ENCODE measurements at places on chromosomes 7 and 10.

DNA sequence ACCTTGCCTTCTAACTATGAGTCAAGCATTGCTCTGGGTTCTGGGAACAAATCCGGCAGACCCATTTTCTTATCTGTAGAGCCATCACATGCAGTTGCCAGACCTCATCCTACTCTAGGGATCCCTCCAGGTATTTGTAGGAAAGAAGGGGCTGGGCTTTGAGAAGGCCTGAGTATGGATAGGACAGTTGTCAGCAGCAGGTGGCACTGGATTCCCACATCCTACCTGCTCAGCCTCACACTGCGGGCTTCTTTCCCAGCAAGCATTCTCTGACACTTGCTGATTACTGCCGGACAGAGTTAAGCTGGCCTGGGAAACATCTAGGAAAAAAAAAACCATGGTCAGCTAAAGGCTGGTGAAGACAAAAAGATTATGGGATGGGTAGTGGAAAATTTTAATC is 224.1 kb downstream of the CCSER2 start:
- no peak for DNase-seq

DNA sequence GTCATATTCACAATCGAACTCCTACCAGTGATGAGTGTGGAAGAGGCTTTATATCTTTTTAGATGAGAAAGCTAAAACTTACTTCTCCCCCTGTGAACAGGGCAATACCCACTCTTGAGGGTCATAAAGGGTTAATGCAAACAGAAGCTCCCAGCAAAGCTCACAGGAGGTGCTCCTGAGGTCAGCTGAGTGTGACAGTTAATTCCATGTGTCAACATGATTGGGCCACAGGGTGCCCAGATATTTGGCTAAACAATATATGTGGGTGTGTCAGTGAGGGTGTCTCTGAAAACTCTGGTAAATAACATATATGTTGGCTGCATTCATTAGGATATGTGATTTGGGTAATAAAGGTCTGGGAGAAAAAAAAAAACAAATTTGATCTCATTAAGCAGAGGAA is 86.0 kb downstream of the HIP1 start:
- DNase-seq, result no peak

GRCh38 chr10:129962872-129963640 is 1.0 kb downstream of the EBF3 start:
- DNase-seq, result no peak

- DNase-seq, result no peak
Measured at GRCh38 chr7:106038916-106039315, 73.2 kb downstream of the SYPL1 start.

- no peak for DNase-seq
Measured at GRCh38 chr7:141674702-141675101, 27.3 kb downstream of the DENND11 start.

- DNase-seq, result no peak
Measured at GRCh38 chr10:8041992-8042720, 12.3 kb upstream of the GATA3 start.

- no peak for DNase-seq
Measured at GRCh38 chr7:39838326-39838725, 111.7 kb upstream of the CDK13 start.

DNA sequence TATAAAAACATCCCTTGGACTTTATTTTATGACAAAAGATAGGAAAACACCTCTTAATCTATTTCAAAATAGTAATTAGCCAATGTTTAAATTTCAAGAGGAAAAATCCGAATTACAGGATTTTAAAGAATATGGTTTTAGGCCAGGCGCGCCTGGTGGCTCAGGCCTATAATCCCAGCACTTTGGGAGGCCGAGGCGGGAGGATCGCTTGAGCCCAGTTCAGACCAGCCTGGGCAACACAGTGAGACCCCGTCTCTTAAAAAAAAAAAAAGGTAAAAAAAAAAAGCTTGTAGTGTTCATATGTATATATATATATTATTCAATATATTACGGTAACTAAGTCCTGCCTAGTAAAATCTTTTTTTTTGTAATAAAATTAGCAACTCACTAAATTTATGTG is 1.4 kb downstream of the BNIP3 start:
- no peak for DNase-seq

DNA sequence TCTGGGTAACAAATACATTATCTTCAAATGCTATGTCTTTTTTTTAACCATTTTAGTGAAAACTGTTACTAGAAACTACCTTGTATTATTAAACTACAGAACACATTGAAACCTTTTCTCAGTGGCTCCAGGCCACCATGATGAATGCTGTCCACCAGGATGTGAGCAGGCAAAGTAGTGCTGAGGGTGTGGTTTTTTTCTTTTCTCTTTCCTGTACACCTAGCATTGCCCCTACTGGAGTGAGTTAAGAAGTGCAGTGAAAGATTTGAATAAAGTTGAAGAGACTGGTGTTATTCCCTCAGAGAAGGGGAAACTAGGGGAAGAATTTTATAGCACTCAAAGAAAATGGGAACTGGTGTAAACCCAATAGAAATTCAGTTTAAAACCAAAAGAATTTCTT is 120.0 kb upstream of the SAMD8 start:
- DNase-seq, result no peak

GRCh38 chr10:36182179-36182566 is 540.1 kb upstream of the FZD8 start:
- no peak for DNase-seq

DNA sequence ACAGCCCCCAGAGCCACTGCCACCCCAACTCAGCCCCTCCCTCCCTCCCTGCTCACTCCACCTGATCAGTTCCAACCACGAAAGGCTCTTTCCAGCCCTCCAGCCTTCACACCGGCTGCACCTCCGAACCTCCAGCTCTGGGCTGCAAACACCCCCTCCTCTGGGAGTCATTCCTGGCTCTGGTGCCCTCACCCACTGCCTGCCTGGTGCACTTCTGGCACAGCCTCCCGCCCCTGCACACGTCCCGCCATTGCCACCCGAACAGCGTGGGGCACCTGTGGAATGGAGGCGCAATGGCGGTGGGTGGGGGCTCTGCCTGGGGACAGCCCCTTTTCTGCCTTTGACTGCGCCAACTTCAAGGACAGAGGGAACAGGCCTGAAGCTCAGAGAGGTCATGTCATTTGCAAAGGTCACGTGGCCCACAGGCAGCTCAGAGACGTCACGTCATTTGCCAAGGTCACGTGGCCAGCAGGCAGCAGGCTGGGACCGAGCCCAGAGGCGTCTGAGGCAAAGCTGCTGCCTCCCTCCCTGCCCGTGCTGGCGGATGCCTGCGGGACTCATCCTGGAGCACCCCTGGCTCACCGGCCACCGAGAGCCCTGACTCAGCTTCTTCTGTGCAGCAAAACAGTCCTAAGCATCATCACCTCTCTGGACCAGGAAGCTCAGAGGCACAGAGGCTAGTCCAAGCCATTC is 76.0 kb upstream of the DNAAF5 start:
- DNase-seq, result no peak

GRCh38 chr10:97047788-97048187 is 138.0 kb downstream of the SLIT1 start:
- DNase-seq, result no peak

DNA sequence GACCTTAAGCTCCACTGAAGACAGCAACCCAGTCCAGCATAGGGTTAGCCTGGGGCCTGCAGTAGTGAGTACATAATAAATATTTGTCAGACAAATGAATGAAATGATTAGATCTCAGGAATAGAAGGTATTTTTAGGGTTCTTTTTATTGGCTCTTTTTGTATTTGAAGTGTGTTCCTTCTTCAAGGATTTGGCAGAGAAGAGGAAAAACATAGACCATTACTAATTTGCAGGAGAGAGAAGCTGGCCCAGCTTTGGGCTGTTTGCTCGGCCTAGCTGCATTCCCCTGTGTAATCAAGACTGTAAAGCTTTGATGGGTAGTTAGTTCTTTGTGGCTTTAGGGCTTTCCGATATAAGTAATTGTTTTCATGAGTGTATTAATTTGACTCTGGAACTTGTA is 64.2 kb downstream of the CNNM2 start:
- DNase-seq, result no peak

- no peak for DNase-seq
Measured at GRCh38 chr10:58894929-58895328, 281.5 kb upstream of the PHYHIPL start.

DNA sequence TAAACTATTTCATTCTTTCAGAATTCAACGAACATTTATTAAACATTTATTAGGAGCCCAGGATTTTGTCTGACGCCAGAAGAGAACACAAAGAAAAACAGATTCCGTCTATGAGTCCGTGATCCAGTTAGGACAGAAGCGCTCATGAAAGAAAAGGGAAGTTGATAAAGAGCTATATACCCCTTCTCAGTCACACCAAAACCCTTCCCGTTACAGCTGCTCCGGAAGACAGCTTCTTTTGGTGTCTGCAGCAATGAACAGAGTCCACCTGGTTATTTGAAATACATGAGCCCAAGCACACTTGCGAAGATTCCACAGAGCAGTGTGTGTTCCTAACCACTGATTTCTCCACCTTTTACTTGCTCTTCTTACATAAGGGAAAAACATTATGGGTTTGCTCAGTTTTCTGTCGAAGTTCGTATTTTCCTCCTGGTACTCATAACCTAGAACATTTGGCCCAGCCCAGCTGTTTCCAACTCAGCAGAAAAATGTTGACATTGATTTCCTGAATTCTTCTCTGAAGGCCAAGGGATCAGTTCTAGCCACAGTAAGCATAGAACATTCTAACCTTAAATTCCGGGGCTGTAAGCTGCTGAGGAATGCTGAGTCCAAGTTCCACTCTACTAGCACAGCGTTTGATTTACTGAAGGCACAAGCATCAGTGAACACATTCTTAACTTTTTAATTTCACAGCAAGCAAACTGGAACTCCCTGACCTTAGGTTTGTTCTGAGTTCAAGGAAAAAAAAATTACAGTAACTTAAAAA is 206.5 kb downstream of the SORCS1 start:
- no peak for DNase-seq

GRCh38 chr7:46583656-46584055 is 662.6 kb upstream of the IGFBP3 start:
- DNase-seq, result no peak

GRCh38 chr10:88379575-88379974 is 203.5 kb downstream of the RNLS start:
- no peak for DNase-seq

- no peak for DNase-seq
Measured at GRCh38 chr10:34281661-34282582, 533.2 kb downstream of the PARD3 start.

DNA sequence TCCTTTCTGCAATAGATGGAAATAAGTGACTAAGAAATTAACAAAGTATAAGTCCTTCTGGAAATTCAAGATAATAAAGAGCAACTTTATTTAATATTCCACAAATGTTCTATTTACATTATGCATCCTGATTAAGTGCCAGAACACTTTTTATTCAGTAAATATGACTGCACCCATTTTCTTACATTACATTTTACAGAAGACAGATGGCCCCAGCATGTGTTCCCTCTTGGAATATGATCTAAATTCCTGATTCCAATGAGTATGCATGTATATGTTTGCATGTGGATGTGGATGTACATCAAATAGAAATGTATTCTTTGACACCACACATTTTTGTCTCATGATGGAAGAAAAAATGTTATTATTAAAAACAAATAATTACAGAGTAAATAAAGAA is 628.7 kb upstream of the SEMA3D start:
- no peak for DNase-seq

GRCh38 chr10:73999703-74000102 is 1.8 kb downstream of the VCL start:
- DNase-seq, result no peak

DNA sequence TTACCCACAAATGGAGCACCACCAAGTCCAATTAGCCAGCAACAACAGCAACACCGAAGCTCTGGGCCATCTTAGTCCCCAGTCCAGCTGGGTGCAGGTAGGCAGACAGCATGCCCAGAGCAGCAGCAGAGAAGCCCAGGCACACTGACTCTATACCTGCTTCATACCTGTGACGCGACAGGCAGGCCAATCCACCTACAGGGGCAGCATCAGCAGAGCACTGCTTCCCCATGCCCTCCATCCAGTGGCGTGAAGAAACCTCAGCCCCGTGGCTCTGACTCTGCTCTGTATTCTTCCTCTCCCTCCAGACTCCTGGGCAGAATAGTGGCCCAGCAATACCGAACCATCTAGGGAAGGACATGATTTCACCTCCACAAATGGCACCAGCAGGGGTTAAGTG is 191.7 kb downstream of the AKR1D1 start:
- DNase-seq, result no peak

DNA sequence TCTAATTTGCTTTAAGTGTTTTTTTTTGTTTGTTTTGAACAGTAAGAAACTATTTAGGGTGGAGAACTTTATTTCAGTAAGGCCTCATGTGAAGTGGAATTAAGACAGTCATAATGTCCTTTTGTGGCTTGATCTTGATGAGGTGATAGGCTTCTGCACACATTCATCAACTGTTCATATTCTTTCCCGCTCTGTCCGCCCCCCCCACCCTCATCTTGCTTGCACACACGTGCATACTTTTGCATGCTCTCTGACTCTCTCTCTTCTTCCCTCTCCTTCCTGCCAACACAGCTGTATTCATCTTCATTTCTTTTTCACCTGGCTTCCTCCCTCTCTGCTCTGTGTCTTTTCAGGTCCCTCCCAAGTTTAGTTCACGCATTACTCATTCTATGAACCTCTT is 429.6 kb downstream of the AUTS2 start:
- DNase-seq, result no peak

DNA sequence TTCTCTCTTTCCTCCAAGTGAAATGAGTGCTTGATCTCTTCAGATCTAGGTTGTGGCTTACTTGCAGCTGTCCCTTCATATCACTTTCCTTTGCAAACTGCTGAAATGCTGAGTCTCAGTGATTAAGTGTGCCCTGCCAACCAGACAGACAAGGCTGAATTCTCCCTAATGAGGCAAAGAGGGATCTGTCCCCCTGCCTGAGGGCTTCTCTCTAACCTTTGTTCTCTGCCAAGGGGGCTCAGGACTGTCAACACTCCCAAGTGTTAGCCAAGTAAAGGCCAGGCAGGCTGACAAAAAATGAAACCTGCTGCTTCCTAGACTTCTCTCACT is at the start of gene MSS51:
MSS51 (minus strand) TSS at position 24 of the 330 bp plus-strand sequence. CDS start 5,277 bp downstream, outside the sequence.
- DNase-seq, result no peak

DNA sequence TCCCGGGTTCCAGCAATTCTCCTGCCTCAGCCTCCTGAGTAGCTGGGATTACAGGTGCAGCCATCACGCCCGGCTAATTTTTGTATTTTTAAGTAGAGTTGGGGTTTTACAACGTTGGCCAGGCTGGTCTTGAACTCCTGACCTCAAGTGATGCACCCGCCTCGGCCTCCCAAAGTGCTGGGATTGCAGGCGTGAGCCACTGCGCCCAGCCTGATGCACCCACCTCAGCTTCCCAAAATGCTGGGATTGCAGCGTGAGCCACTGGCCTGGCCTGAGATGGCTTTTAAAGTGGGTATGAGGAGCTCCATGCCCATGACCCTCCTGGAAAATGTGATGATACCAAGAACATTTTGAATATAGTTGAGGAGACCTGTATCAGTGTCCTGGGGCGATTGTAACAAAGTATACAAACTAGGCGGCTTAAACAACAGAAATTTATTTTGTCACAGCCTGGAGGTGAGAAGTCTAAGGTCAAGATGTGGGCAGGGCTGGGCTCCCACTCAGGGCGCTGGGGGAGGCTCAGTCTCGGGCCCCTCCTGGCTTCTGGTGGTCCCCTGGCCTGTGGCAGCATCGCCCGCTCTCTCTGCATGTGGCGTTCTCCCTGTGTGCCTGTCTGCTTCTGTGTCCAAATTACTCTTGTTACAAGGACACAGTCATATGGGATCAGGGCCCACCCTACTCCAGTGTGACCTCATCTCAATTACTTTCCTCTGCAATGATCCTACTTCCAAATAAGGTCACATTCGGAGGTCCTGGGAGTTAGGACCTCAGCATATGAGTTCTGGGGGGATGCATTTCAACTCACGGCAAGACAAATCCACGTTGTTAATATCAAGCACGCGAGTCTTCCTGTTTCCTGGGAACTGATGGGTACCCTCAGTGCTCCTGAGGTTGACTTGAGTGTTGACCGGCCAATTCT is 108.8 kb downstream of the ACTR3B start:
- no peak for DNase-seq
